Suppressor macrophage (primary cell): ENCODE measurements at places on chromosomes 2 and 18.

DNA sequence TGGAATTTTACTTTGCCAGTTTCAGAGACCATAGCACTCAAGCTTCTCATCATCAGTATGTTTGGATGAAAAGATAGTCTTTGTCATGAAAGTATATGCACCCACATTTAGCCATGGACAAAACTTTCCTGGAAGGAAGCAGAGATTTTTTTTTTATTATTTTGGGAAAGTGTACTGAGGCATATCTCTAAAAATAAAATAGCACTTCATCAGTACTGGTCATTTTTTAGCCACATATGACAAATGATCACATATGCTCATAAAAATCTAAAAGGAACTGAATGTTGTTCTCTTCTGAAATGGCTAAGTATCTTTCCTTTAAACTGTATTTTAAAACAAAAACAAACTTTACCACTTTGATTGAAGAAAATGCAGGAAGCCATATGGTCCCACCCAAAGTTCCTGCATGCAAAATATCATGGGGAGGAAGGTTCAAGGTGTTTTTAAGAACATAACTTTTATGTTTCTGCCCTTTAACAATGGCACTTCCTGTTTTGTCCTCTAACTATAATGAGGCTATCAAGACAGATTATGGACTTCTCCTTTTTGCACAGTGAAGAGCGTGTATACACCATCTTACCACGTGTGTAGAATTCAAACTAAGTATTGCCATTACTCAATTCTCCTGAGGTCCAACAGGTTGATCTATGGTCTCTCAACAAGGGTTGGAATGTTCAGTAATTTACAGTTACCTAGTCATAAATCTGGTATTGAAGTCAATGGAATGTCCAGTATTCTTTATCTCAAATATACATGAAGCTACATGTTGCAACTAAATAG, 77.1 kb upstream of the SLC39A10 start:
- DNase-seq: peak; percentile 33

- DNase-seq: no peak
Observed at GRCh38 chr18:32114293-32114942, 22.7 kb downstream of the RNF138 start.

GRCh38 chr18:70228536-70228935, 23.0 kb upstream of the RTTN start:
- peak; percentile 55 for DNase-seq

- DNase-seq: no peak
Observed at GRCh38 chr2:239390546-239391285, 10.1 kb downstream of the HDAC4 start.

- peak; percentile 77 for DNase-seq
Observed at GRCh38 chr2:134120733-134121630, 132.9 kb upstream of the MGAT5 start.

DNA sequence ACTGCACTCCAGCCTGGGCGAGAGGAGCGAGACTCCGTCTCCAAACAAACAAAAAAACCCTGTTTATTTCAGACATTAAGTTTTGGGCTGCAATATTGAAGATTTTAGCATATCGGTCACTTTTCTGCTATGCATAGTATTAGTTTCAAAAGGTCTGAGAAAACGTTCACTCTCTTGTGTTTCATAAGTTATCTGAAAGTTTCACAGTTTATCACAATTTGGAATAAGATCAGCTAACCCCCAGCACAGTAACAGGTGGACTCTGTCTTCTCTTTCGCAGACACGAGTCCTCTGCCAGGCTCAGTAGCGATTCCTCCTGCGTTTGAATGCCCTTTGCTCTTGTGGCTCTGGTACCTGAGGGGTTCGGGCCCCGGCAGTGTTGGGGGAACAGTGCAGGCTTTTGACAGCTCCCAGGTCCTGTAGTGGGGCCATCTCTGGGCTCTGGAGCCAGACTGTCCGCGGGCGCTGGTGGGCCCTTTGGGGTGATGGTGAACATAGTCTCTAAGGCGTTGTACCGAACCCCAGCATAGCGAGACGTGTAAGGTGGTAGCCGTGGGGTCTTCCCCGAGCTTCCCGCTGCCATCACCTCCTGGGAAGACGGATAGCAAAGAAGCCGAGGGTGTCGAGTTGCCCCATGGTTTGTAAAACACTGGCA, 20.4 kb downstream of the NFATC1 start:
- no peak for DNase-seq
